ENCODE measurements at places on chromosomes 11 and 22. TPM values are rescaled to one million over a fixed set of nuclear protein-coding genes. Genes with fewer than 3 reads are reported as not detected.

Gene CHADL
- 0.89 TPM for polyA plus RNA-seq

Gene TTC9C
- polyA plus RNA-seq = 35.6 TPM

Gene BAIAP2L2
- 0.77 TPM for polyA plus RNA-seq

Gene MMP12
- polyA plus RNA-seq = 0.52 TPM

Gene MMP27
- not detected for polyA plus RNA-seq

Gene CD6
- 20.3 TPM for polyA plus RNA-seq

Gene LIN7C
- polyA plus RNA-seq = 6.4 TPM

Gene PRR33
- 0.03 TPM for polyA plus RNA-seq

Gene XKR3
- polyA plus RNA-seq = 0.19 TPM

Gene ZBTB16
- 9.2 TPM for polyA plus RNA-seq

Gene PATE2
- polyA plus RNA-seq = not detected

Gene FOLR3
- 7.3 TPM for polyA plus RNA-seq

Gene TP53AIP1
- 0.03 TPM for polyA plus RNA-seq

Gene DNAJB7
- polyA plus RNA-seq = not detected
